ENCODE measurements at places on chromosomes 2 and 18.

DNA sequence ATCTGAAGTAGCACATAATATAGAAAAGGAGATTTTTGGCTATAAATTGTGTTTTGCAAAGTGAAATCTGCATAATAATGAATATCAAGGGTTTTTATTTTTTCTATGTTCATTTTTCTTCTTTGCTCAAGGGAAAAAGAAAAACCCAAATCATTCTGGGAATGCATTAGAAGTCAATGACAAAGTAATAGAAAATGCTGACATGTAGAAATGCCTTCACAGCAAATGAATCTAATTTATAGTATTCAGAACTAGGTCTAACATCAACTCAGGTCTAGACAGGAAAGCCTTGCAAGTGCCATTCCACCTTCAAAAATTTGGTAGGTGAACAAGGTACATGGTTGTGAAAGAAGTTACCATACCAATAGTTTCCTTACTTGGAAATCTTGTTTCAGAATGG is 831.5 kb upstream of the CELF4 start:
- no peak for DNase-seq

DNA sequence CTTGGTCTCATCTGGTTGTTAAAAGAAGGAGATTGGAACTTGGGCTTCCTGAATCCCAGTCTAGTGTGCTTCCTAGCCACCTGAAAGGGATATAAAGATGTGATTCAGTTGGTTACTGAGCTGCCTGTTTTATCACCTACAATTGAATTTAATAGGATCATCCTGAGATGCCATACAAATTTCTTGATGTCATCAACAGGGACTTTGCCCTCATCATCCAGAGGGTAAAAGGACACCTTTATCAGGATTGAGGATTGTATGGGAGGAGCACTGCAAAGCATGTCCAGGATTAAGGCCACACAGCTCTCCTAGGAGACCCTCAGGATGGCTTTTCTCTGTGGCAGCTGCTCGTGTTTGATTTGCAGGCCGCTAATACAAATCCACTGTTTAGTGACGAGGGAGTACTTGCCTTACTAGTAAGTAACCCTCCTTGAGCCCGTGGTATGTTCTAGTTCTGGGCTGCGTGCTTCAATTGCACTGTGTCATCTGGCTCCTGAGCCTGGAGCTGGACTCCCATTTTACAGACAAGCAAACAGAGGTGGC is 28.6 kb downstream of the SH3RF3 start:
- no peak for DNase-seq

DNA sequence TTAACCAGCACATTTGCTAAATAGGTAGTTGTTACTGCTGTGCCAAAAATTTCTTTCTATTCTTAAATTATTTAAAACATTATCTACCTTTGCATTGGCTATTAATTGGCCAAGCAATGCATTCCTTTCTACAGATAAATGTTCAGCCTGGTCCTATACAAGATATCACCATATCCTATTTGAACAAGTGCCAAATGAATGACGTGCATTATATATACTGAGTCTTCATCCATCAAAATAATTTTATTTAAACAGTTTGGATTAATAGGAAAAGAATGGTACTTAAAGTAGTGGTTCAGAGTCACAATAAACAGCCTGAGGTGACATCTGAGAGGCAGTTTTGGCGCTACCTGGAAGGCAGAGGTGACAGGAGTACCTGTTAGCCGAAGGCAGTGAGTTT is 230.1 kb upstream of the EPAS1 start:
- no peak for DNase-seq

GRCh38 chr2:68237404-68237803 is 14.9 kb downstream of the PPP3R1 start:
- no peak for DNase-seq

- no peak for DNase-seq
Observed at GRCh38 chr2:5751873-5752482, 59.8 kb downstream of the SOX11 start.

- no peak for DNase-seq
Observed at GRCh38 chr2:23452853-23453420, 68.0 kb downstream of the KLHL29 start.

Data from stimulated activated CD4-positive, alpha-beta T cell treated with anti-CD3 and anti-CD28 coated beads, Interleukin-2, amount 100 ng/mL, for 48 hours (primary cell).